Skeletal muscle cell (primary cell): ENCODE measurements at places on chromosomes 6 and 20.

DNA sequence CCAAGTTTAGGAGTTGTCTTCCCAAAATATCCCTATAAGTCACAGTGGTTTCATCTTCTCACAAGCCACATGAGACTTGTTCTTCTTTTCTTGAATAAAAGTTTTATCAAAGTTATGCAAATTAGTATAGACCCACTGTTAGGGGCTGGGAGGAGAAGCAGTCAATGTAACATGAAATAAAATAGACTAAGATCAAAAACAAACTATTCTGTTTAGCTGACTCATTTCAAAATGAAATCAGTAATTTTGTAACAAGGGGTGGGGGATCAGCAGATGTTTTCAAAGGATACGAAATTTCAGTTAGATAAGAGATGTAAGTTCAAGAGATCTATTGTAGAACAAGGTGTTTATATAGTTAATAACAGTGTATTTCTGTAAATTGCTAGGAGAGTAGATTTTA lies 339.6 kb upstream of the PRDM1 start:
- no peak for DNase-seq

DNA sequence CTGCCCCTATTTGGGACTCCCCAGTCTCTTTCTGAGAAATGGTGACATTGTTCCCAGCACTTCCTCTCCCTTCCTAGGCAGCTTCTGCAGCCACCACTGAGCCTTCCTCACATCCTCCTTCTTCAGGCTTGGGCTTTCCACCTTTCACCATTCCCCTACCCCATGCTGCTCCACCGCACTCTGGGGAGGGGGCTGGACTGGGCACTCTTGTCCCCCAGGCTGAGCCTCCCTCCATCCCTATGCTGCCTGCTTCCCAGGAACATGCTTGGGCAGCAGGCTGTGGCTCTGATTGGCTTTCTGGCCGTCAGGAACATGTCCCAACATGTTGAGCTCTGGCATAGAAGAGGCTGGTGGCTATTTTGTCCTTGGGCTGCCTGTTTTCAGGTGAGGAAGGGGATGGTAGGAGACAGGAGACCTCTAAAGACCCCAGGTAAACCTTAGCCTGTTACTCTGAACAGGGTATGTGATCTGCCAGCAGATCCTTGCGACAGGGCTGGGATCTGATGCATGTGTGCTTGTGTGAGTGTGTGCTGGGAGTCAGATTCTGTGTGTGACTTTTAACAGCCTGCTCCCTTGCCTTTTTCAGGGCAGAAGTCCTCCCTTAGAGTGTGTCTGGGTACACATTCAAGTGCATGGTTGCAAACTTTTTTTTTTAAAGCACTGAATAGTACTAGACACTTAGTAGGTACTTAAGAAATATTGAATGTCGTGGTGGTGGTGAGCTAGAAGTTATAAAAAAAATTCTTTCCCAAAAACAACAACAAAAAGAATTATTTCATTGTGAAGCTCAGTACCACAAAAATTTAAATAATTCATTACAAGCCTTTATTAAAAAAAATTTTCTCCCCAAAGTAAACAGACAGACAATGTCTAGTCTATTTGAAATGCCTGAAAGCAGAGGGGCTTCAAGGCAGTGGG lies 2.1 kb upstream of the CDKN1A start:
- peak; percentile 30 for DNase-seq

DNA sequence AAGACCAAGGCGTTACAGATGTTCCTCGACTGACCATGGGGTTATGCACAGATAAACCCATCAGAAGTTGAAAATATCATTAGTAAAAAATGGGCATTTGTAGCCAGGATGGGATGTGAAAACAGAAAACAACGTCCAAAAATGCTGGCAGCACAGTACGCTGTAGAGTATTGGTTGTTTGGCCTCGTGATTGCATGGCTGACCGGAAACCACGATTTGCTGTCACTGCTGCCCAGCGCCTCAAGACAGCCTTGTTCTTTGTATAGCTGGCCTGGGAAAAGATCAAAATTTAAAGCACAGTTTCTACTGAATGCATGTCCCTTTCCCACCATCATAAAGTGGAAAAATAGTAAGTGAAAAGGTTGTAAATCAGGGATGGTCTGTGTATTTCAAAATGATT lies 41.9 kb downstream of the MTHFD1L start:
- no peak for DNase-seq

DNA sequence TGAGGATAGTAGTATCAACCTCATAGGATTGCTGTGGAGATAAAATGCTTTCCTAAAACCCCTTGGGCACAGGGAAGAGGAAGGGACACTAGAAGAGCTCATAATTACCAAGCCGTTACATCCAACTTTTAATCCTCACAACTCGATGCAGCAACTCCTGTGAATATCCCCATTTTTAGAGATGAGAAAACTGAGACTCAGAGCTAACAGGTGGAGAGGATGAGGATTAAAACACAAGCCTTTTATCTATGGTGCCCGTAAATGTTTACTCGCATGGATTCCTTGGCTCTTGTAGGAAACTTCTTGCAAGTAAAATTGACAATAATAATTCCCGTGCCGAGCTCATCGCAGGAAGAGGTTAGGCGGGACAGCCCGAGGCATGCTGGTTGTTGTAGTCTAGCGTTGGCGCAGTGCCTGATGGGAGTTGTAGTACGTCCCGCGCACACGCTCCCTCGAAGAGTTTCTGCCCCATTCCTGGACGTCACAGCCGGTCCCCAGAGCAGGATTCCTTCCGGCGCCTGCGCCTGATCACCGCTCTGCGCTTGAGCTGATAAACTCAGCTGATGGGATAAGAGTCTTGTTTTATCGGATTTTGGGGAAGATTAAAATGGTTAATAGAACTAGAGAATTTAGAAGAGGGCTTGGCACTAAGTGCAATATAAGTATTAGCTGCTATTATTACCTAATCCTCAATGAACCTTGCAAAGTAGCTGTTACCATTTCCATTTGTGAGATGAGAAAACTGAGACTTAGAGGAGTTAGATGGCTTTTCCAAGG lies 2.8 kb upstream of the UBE2V1 start:
- peak; percentile 90 for DNase-seq

DNA sequence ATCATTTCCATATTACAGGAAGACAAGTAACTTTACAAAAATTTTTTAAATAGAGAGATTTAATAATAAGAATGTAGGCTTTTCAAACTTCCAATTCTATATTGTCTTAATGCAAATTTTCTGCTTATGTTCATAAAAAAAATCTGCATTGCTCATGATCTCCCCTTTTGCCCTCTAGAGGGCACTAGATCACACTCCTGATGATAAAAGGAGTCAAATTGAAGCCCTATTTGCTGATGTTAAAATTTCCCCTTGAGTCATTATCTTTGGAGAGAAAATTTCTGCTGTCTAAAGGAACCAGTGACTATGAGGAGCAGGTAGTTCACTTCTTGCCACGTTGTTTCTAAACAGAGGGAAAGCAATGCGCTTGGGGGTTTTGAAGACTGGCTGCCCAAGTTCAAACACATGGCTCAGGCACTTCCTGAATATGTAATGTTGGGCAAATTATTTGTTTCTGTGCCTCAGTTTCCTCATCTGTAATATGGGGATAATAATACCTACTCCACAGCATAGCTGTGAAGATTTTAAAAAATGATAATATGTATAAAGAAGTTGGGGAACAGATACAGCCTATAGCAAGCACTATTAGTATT lies 874.2 kb downstream of the TFAP2A start:
- DNase-seq: no peak

DNA sequence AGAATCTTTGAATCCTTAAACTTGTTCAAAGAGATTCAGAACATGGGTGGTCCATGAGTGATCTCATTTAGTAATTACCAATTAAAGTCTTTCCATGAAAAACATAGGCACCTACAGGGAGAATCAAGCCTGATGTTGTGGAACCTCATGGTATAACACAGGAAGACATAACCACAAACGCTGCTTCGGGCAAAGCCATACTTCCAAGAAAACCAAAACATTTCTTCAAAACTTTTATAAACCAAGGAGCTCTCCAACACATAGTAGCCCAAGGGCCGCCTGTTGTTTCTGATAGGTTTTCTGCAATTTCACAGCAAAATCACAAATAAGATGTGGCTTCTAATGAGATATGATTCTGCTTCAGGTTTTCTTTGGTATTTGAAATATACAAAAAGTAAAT lies 2.5 kb downstream of the CHD6 start:
- no peak for DNase-seq
